ENCODE measurements at places on chromosomes 4 and X. TPM values are rescaled to one million over a fixed set of nuclear protein-coding genes. Genes with fewer than 3 reads are reported as not detected.

The WDR44 gene
- total RNA-seq: 10.1 TPM

The NSUN7 gene
- total RNA-seq: 0.51 TPM

The TLR10 gene
- not detected for total RNA-seq

GRCh38 chr4:37528166-37528885 is 157.8 kb downstream of the RELL1 start:
- DNase-seq: peak; percentile 51

DNA sequence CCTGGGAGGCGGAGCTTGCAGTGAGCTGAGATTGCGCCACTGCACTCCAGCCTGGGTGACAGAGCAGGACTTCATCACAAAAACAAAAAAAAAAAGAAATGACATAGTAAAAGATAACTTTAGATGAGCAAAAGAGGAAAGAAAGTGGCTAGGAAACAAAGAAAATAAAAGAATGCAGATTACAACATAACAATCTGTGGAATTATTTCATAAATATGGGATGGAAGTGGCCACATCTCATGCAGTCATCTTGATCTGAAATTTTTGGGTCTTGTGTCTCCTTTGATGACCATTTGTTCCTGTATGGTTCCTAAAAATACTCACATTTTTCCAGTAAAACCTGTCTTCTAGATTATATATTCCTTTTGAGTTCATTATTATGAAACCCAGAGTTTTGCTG is 271.4 kb downstream of the SPRY1 start:
- no peak for DNase-seq

GRCh38 chrX:149853925-149854324 is 27.1 kb upstream of the MAGEA8 start:
- DNase-seq: no peak

- DNase-seq: peak; percentile 55
These were observed 77.3 kb downstream of the PHEX start for GRCh38 chrX:22109442-22109841.

- DNase-seq: no peak
These were observed 11.6 kb downstream of the LPAR4 start for GRCh38 chrX:78759081-78759480.

DNA sequence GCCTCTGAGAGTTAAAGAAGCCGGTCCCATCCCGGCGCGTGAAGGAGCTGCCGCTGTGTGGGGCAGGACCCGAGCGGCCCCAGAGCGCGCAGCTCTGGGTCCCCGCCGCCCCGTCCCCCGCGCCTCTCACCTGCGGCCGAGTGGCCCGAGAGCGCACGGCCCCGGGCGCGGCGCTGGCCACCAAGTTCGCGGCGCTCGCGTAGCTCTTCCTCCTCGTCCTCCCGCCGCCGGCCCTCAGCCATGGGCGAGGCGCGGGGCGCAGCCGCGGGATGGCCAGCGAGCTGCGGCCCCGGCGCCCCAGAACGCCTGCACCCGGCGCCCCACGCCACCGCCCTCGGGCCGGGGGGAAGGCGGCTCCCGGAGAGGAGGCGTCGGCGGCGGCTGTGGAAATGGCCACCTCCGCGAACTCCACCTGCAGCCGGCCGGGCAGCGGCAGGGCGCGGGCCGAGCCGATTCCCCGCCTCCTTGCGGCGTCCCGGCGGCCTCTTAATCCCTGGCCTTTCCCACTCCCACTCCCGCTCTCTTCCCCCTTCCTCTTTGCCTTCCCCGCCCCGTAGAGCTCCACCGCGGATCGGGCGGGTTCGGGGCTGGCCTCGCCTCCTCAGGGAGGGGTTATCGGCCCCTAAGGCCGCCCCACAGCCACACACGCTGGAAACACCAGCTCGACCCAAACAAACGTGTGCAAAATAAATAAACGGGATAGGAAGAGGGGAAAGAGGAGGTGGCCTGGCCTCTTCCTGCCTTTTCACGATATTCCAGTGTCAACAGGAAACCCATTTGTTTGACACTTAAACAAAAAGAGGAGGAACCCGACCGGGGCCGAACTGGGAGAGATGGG is at the start of gene SH3D19:
TSS of gene SH3D19 (minus strand) at position 495 of the 838 bp plus-strand sequence. CDS start at position 242, 253 bp downstream.
- DNase-seq: peak; percentile 57

- no peak for DNase-seq
These were observed 126.7 kb upstream of the AMOT start for GRCh38 chrX:112967341-112967740.

Measured in Daoy (cell line).